ENCODE measurements at places on chromosomes 16 and 17.

DNA sequence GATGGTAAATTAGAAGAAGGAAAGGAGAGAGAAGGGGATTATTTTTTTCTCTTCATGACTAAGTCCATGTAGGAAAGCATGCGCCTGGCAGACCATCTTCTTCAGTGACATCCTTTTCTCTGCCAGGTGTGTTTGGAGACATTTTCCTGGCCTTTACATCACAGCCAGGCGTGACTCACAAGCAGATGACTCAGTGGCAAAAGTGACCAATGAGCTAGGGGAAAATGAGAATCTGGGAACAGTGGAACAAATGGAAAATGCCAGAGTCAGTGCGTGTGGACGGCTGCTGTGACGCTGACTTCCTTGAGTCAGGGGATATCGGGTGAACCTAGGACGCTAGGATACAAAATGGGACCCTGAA lies 9.4 kb downstream of the KIAA0513 start:
- no peak for DNase-seq

- no peak for DNase-seq
These were observed 256.6 kb upstream of the KCNJ16 start for GRCh38 chr17:69818467-69818866.

- no peak for DNase-seq
These were observed 1.5 kb downstream of the ATXN7L3 start for GRCh38 chr17:44197980-44198720.

GRCh38 chr16:56606476-56607108 lies 1.8 kb upstream of the MT2A start:
- no peak for DNase-seq

DNA sequence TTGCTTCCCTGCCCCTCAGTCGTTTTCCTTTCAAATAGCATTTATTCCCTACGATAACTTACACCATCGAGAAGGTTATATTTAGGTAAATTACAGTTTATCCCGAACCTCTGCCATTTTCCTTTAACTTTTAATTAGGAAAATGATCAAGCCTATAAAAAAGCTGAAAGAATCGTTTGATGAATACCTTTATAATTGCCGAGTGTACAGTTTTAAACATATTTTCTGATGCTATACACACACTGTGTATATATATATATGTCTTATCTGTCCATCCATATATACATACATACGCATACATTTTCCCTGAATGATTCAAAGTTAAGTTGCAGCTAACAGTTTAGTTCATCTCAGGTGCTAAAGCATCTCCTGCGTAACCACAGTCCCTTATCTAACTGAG lies 56.6 kb upstream of the CRISPLD2 start:
- DNase-seq: no peak

GRCh38 chr16:79168321-79168720 lies 432.2 kb downstream of the MAF start:
- DNase-seq: no peak

- DNase-seq: no peak
These were observed 17.5 kb downstream of the CIBAR2 start for GRCh38 chr16:85094812-85095211.

DNA sequence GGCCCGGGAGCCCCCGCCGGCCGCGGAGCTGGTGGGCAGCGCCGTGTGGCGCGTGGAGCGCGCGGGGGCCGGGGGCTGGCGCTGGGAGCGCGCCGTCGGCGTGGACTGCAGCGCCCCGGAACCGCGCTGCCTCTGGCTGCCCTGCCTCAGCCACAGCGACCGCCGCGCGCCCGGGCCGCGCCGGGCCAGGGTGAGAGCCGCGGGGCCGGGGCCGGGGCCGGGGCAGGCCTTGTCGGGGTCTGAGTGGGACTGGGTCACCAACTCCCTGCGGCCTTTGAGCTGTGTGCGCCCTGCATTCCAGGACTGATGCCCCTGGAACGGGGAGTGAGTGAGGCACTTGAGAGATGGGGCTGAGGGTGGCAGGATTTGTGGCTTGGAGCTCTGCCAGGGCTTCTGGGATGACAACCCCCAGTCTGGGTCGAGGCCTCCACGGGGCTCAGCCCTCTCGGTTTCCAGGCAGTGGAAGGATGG lies 25.7 kb downstream of the ARHGAP23 start:
- no peak for DNase-seq

DNA sequence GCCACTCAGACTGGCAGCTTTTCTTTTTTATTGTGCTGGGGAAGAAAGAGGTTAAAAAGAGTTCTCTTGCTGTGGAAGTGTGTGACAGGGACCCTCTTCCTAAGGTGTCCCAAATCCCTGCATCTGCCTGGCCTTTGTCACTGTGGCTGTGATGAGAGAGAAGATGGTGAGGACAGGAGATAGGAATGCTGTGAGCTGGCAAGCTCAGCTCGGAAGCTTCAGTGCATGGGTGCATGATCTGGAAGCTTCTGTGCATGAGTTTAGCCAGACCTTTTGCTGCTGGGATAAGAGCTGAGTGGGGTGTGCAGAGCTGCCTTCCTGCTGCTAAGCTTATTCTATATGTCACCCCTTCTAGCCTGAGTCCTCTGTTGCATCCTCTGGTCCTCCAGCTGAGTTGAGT lies 103.3 kb upstream of the CACNG3 start:
- DNase-seq: no peak

GRCh38 chr16:12798846-12799245 lies 4.8 kb downstream of the CPPED1 start:
- no peak for DNase-seq

GRCh38 chr16:71565812-71566700 lies 10.8 kb downstream of the TAT start:
- DNase-seq: no peak

DNA sequence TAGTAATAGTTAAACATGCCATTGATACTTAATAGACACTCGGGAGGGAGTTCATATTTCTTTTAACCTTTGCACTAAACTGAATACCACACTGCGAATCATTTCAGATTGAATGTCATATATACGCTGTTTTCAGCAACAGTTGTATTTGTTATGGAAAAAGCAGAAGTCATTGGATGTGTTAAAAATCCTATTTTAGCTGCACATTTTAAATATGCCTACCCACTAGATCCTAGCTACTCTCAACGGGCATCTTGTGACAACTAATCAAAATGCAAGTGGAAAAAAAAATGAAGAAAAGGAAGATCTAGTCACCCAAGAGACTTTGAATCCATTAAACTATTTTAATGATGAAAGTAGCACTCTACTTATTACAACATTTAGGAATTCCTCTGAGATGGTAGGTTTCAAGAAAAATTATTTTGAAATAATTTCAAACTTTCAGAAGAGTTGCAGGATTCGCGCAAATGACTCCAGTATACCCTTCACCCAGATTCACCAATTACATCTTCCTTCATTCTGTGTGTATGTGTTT lies 51.4 kb upstream of the MNT start:
- no peak for DNase-seq

- no peak for DNase-seq
These were observed 5.9 kb downstream of the CCL7 start for GRCh38 chr17:34275881-34276280.

DNA sequence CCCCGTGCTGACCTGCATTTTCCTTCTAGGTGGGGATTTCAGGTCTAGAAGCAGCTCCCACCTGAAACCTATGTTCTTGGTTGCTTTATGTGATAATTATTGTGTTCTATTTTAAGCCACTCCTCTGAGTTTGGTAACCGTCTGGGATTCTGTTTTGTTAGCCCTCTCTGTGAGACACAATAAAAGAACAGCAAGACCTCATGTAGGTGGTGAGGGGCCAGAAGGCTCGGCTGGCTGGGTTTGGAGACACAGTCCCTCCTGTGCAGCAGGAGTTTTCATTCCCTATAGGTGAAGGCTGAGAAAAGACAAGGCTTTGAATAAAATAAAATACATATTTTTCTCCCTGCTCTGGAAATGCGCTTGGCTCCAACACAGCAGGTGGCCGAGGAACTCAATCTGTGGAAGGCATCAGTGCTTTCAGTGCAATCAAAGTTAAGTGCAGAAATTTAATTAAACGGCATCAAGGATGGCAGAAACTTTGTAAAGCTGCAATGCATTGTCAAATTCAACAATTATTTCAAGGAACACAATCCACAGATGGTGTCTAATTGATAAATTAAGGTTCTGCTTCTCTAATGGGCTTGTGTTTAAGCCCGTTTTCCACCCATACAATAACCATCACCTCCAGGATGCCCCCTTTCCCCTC lies 107.8 kb downstream of the MSI2 start:
- no peak for DNase-seq

- DNase-seq: no peak
These were observed 10.2 kb upstream of the BCAR1 start for GRCh38 chr16:75261590-75262078.

GRCh38 chr16:53090591-53091411 lies 36.0 kb downstream of the CHD9 start:
- DNase-seq: peak; percentile 77

DNA sequence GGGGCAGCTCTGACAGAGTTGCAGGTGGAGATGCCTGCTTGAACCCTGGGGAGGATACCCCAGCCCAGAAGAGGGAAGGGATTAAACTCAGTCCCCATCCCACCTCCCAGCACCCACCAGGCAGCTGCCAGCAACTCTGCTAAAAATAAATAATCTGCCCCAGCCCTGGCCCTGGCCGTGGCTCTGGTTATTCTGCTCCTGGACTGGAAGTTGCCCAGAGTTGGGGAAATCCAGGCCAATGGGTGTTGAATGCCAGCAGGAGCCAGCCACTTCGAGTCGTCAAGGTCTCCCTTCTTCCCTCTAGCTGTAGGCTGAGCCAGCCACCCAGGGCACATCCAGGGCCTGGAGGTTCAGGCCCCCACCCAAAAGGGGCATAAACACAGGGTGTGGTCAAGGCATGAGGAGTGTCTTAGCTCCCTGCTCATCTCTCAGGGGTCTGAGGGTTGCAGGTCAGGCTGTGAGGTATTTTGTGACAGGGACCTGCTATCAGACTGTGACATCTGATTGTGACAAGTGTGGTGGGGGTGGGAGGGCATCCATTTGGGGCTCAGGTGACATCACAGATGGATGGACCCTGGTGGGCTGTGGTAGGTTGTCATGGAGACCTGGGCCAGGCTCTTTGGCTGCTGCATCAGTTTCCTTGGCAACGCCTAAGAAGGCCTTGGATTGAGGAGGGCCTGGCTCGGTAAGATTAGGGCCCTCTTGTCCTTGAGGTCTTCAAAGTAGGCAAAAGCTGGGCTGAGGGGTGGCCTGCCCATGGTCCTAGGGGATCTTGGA lies 1.0 kb upstream of the RRAD start:
- DNase-seq: peak; percentile 15

GRCh38 chr16:23801378-23801777 lies 34.4 kb upstream of the PRKCB start:
- DNase-seq: peak; percentile 45

DNA sequence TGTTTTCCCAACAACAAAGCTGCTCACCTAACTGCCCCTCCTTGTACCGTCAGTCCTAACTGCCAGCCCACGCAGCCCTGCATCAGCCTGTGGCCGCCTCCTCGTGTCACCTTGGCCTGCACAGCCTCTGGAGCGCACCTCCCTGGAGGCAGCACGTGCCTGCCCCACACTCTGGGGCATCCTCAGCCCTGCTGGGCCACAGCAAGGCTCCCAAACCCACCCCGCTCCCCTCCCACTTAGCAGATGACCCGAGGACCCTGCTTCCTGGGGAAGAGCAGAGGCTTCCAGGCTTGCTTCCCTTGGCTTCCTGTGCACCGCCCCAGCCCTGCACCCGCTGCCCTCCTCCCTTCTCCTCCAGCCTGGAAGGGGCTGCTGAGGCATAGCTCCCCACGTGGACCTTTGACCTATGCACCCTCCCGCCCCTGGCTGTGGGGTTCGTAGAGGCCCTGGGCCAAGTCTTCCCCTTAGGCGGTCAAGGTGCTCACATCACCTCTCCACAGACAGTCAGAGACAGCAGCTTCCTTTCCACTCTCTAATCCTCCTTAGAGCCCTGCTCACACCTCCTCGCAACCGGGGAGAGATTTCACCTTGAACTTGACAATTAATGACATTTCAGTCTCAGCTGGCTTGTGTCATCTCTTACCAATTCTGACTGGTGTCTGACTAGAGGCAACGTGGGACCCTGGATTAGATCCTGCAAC lies 115.0 kb downstream of the MGAT5B start:
- DNase-seq: no peak

GRCh38 chr16:79419148-79419547 lies 181.4 kb downstream of the MAF start:
- no peak for DNase-seq

DNA sequence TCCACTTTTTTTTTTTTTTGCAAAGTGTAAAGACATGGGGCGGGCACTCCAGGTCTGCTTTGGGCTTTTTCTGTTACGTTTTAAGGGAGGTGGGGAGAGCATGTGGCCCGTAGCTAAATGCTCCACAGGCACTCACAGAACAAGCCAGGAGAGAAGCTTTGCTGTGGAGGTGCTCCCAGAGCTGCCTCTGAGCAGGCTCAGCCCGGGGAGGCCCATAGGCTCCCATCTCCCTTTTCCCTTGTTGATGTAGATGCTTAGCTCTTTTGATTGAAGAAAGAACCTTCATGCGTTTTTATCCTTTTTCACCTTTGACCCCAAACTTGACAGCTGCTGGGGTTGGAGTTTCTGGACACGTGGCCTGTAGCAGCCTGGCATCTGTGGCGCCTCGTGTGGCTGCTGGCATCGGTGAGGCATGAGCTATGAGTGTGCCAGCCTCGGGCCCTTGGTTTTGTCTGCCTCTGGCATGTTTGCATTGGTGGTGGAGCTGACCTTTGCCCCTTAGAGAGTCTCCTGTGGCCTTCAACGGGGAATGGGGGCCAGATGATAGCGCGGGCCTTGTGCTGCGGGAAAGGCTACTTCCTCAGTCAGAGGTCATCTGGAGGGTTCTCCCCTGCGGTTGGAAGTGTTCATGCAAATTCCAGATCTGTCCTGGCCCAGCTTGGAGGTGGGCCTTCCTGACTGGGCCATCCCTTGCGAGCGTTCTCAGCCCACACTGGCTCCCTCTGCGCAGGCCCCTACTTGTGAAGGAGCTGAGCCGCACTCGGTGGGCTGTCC lies 20.0 kb upstream of the IL17C start:
- DNase-seq: no peak

DNA sequence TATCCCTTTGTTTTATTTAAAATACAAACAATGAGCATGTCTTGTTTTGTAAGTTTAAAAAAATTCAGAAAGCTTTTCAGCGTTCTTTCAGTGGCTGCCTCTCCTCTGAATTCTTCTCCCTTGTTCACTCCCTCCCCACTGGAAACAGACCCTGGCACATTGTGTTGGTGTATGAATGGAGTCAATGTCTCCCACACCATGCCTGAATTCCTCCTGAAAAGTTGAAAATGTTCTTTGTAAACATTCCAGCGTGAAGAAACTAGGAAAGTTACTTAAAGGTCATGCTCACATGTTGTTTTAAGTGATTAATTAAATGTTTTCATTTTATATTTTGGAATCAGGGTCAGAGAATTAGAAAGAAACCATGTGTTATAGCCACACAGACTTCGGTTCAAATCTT lies 136.9 kb upstream of the DYNLRB2 start:
- DNase-seq: no peak

DNA sequence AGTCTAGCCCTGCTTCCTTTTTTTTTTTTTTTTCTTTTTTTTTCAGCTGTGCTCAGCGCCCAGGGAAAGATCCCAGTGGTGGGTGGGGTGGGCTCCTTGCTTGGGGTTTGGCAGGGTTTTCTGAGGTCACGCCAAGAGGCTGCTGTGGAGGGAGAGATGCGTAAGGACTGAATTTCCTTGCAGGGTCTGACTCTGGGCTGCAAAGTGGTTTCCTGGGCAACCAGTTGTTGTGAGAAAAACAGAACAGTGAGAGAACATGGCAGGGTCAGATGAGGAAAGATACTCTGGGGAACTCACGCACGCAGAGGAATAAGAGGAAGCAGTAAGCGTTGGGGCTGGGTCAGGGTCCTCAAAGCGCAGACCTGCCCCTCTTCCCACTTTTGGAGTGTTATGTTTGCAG lies 119.5 kb downstream of the IRF8 start:
- no peak for DNase-seq

- DNase-seq: no peak
These were observed 38.1 kb downstream of the SHCBP1 start for GRCh38 chr16:46583036-46583435.
